ENCODE measurements at places on chromosomes 7 and 10.

DNA sequence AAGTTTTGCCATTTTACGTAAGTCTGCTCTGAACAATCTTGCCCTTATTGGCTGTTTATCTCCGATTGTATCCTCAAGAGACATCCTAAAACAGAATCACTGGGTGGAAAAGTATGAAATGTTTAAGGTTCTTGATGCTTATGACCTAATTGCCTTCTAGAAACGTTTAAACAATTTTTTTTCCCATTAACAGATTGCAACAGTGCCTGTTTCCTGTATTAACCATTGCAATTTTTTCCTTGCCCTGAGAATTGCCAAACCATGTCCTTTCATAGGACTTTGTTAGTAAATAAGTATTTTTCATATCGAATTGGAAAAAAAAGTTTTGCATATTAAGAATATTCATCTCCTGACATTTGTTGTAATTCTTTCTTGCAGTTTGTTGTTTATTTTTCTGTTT, 639.8 kb downstream of the INHBA start:
- DNase-seq: no peak

GRCh38 chr7:66326501-66327215, 121.5 kb downstream of the TPST1 start:
- DNase-seq: no peak

DNA sequence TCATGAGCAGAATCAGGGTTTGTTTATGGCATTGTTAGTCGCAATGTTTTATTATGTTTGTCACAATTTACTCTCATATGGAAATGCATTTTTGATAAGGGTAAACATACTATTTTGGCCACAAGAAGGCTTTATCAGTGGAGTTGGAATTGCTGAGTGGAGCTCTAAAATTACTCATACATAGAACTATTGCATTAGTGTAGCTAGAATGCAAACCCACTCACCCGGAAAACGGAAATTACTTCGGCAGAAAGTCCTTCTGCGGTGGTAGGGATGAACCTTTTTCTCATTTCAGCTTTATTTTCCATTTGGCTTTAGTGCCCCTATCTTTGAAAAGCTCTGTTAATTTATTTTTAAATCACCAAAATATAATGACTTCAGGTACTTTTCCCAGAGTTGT, 42.8 kb upstream of the NPY start:
- DNase-seq: no peak

GRCh38 chr10:14508725-14509124, 178.0 kb upstream of the FRMD4A start:
- DNase-seq: no peak

- DNase-seq: no peak
Observed at GRCh38 chr10:63542835-63543575, 21.8 kb downstream of the REEP3 start.

DNA sequence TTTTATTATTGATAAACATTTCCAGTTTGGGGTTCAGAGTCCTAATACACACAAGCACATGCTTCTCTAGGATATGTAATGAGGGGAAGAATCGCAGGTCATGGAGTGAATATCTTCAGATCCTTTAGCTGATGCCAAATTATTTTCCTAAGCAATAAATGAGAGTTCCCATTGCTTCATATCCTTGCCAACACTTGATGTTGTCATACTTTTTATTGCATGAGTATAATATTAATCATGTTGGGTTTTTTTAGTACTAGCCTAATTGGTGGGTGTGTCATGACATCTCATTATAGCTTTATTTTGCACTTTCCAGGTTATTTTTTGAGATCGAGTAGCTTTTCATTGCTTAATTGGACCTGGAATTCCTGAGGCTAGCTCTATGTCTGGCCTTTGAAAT, 35.3 kb downstream of the TLX1 start:
- DNase-seq: no peak

DNA sequence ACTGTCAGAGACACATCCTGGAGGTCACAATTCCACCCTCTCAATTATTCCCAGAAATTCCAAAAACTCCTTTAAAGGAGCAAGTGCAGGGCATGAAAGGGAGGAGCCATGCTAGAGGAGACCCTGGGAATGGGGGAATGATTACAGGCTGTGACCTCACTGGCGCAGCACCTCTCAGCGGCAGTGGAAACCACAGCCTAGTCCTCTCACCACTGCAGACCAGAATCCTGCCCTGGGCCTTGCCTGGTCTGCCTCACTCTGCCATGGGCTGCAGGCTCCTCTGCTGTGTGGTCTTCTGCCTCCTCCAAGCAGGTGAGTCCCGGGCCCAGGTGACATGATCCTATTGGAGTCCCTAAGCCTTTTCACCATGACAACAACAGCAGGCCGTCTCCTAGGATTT, 50.5 kb upstream of the PRSS58 start:
- no peak for DNase-seq

DNA sequence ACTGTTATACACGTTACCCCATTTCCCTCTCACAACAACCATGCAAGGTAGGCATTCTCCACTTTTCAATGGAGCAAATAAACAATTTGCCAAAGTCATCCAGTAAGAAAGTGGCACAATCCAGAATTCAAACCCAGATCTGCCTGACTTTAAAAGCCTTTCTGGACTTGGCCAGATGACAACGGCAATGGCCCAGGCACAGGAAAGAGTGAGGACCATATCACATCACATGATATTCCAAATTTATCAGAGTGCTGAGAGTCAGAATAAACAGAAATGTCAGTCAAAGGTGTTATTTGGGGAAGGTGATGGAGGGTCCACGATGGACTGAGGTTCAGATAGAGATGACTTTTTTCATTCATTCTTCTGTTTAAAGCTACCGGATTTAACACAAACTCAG, 48.0 kb downstream of the CALD1 start:
- no peak for DNase-seq

DNA sequence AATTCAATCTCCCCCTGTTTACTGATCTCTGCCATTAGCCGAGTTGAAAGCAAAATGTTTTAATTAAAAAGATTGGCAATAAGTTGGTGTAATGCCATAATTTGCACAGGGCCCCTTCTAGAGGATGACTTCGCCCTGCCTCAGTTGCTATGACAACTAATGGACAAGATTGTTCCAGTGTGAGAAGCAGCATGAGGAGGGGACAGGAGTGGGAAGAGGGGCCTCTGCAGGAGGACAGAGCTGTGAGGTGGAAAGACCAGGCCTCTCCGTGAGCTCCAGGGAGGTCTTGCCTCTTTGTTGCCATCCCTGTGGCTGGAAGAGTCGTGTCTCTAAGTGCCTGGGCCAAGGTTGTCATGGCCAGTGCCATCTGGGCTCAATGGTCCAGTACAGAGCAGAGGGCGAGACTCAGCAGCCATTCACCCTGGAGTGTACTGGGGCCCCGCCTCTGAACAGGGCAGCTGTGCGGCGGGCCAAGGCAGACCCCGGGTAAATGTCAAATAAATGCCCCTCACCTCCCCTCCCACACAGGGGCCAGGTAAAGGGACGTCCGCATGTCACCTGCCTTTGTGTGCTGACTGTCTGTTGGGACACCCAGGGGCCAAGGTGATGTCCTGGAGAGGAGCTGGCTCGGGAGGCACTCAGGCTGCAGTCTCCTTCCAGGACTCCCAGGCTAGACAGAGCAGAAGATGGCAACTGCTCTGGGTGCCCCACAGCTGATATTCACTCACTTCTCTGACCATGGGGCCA, 97.0 kb upstream of the RET start:
- DNase-seq: no peak

- no peak for DNase-seq
Observed at GRCh38 chr10:11884706-11885423, 61.7 kb downstream of the PROSER2 start.

GRCh38 chr10:101031796-101032636, 982 bp downstream of the SFXN3 start:
- peak; percentile 89 for DNase-seq

DNA sequence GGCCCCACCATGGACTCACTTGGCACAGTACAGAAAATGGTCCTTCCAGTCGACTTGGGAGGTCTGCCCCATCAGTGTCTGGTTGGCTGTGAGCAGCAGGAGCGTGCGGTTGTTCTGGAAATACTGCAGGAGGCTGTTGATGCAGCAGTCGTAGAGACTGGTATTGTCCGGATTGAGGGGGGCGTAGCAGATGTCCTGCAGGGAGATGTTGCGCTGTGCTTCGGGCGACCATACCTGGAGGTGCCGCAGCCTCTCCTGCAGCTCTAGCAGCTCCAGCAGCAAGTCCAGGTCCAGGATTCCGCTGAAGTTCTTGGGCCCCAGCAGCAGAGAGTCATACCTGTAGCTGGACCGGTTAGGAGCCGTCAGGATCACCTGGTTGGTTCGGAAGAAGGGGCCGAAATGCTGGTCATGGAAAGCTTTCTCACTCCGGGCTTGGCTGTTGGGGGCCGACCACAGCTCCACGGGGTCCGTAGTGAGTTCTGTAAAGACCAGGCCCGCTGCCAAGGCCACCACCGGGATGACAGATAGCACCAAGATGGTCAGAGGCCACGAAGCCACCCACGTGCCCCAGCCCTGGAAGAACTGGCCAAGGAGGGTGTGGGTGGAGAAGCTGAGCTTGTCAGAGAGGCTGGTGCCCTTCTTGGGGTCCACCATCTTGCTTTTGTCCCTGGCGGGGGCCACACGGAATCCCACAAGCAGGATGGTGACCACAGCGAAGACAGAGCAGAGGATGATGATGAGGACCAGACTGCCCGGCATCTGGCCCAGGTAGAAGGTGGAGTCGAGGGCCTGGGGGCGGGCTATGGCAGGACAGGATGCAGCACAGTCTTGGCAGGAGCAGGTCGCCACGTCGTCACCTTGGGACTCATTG, 2.1 kb downstream of the NPC1L1 start:
- no peak for DNase-seq

DNA sequence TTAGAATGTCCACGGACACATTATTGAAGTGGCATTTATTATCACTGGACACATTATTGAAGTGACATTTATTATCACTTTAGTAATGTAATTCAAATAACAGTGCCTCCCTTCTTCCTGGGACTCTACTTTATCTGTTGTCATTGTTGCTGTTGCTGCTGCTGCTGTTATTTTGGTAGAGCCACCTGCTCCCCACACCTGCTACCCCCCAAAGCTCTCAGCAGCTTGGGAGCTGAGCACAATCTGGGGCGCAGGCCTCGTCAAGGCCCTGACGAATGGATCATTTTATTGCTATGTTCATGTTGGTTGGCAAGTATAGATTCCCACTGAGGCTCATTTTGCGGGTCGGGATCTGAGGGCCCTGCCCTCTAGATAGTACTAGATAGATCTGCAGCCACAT, 24.8 kb downstream of the FIGNL1 start:
- no peak for DNase-seq
